ENCODE measurements at places on chromosomes 11 and 22.

DNA sequence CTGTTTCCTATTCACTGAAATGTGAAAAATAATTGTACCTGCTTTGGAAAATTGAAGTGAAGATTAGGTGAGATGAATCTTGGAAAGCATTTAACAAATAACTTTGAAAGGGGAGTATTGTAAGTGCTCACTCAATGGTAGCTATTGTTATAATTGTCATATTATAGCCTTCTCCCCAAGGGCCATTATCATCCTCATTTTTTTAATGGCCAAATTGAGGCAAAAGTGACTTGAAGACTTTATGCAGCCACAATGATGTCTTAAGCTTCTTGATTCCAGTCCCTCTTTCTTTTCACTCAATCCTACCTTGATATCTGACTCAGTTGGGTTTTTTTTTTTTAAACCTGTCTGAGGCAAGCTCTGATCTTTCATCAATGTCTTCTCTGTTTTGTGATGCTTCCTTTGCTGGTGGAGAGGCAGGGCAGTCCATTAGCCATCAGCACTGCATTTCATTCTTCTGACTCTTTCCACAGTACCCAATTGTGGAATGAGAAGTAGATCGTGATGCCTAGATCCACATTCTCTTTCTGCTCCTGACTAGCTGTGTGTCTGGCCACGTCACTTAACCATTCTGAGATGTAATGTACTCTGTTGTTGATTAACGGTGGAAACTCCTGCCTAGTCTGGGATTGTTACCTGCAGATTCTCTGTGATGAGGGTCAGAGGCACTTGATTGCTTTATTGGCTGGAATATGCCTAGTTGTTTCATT lies 101.4 kb downstream of the DBX1 start:
- no peak for DNase-seq

DNA sequence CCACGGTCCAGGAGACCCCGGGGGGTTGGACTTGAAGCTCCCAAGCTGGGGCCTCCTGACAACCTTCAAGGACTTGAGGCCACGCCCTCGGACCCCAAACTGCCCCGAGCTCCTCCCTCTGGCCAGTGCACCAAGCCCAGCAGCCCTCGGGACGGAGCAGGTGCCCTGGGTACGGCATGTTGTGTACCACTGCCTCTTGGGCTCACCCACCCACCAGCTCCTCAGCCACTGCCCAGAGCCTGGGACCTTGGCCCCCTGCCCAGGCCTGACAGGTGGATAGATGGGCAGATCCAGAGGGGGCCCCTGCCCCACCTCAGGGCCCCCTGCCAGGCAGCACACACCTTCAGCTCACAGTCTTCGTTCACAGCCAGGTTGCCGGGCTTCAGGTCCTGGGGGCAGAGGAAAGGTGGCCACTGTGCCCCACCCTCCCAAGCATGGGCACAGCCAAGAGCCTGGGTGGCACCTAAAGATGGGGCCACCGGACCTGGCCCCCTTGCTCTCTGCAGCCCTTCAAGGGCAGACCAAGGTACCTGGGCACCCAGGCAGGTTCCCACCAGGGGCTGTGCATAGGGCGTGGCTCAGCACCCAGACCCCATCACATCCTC lies 5.1 kb downstream of the MAPK12 start:
- DNase-seq: no peak

- no peak for DNase-seq
Measured at GRCh38 chr11:116697639-116698038, 75.1 kb downstream of the BUD13 start.

DNA sequence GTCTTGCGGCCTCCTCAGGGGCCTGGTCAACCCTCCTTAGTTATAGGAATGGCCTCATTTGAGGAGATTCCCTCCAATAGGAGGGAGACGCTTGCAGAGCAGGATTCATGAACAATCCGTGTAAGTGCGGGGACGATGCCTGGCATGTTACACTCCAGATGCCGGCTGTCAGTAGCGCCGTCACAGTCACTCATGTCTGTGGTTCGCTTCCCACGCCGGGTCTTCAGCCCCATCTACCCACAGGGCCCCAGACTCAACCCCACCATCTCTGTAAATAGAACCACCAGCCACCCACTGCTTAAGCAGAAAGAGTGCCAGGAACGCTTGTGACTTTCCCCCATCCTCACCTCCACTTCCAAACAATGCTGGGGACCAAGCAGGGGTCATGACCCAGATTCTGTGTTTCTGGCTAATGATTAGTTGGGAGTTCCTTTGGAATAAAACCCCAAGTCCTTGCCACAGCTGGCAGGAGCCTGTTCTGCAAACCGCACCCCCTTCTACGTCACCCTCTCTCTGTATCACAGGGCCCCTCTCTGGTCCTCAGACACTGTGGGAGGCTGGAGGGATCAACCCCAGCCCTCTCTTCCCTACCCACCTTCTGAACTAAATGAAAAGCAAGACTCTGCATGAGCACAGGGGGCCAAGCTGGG lies 38.8 kb upstream of the TOLLIP start:
- peak; percentile 9 for DNase-seq

DNA sequence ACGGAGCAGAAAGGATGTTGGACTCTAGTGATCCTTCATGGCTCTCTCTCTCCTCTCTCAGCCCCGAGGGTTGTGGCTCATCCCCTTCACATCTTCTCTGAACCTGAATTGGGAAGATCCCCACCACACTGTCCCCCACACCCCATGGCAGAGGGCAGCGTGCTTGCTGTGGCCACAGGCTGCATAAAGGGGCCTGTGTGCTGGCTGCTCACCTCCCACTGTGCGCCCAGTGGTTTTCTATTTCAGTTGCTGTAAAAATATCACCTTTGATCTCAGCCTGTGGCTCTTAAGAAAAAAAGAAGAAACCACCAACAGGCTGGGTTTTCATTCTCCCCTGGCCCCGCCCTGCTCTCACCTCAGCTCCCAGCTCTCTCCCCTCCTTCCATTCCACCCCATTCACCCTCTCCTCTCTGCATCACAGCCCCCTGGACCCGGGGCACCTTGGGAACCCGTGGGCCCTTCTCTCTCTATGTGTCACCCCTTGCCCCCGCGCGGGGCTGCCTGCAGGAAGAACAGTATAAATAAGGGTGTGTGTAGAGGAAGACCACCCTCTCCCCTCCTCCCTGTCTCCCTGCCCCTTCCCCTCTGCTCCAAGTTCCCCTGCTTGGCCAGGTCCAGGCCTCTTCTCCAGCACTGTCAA lies 25.8 kb upstream of the WNT11 start:
- DNase-seq: no peak

DNA sequence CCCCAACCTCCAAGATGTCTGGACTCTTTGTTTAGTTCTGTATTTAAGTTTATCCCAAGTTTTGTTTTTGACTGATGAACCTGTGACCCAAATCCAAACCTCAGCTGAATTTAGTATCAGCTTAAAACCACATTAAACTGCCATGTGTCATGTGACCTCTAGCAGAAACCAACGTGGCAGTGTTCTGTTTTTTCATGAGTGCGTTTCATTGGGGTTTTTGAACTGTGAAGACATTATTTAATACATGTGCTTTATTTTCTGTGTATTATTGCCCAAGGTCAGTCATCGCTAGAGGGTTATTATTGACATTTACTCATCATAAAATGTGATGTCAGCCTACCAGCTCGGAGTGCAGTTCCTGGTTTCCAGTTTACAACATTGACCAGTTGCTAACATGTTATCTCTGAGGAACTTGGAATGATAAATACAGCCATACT lies 1.8 kb downstream of the TLCD5 start:
- DNase-seq: no peak

- DNase-seq: no peak
Measured at GRCh38 chr11:12223771-12224536, 113.6 kb downstream of the MICAL2 start.

DNA sequence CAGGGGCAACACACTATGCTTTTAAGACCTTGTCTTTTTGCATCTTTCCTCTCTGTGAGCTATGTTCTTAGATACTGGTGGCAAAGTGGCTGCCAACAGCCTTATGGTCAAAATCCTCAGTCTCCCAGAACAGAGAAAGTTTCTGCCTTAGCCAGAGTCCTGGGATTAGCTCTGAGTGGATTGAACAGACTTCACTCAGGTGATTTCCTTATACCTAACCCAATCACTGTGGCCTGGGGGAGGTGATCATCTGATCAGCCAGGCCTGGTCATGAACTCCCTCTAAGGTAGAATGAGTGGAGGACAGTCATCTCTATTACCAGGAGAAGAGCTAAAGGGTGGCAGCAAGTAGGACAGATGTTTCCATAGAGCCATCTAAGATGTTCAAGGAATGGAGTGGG lies 218.5 kb upstream of the E2F8 start:
- no peak for DNase-seq

- no peak for DNase-seq
Measured at GRCh38 chr22:19483481-19484244, 3.9 kb downstream of the CDC45 start.

DNA sequence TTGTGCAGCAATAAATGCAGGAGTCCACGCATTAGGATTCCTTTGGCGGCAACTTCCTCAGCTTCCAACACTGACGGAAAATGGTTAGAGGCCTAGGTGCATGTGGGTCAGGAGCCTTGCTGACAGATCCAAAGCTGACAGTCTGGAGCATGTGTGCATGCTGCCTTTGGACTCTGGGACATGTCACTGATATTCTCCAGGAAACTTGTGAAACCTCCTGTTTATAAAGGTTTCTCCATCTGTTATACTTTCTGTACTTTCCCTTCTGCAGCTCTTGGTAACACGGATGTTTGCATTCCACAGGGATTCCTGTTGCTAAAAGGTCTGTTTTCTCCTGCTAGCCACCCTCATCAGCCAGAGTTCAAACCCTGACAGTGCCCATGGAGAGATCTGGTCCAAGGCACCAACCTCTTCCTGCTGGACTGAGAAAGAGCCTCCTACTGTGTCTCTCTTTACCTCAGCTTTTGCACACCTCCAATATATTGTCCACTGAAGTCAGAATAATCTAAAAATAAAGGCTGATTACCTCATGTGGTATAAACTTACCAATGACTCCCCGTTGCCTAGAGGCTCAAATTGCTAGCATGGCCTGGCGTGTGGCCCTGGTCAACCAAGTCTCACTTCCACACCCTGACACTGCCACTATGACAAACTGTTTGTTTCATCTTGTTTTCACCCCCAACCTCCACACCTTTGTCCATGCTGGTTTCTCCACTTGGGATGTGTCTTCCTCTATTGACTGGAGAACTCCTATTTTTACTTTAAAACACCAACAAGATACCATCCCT lies 31.1 kb upstream of the LYVE1 start:
- DNase-seq: no peak

DNA sequence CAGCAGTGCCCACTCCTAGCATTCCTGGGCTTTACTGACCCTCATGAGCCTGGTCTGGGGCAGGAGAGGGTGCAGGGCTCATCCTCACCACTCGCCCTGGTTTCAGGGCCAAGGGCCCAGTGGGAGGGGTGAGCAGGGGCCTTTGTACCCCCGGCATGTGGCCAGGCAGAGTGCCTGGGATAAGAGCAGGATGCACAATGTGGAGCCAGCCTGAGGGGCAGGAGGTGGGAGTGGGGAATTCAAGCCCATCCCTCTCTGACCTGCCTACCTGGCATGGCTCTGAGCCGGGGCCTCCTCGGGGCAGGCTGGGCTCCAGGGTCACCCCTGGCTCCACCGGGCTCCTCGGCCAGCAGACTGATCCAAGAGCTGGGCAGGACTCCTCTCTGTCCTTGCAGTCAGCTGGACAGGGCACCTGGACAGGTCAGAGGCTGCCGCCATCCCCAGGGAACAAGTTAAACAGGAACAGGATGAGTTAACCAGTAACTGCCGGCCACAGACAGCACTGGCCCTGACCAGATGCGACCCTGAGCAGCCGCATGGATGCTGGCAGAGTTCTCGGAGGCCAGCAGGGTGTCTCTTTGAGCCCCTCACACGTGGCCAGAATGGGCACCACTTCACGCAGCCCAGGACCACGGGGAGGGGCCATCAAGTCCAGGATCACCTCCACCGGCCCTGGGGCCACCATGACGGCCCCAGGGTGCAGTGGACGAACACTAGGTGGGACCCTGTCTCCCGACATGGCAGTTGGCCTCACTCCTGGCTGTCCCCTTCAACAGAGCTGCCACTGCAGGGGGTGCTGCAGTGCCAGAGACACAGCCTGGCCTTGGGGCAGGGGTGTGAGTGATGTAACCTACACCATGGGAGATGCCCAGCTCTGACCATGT lies 5.0 kb downstream of the SIGIRR start:
- no peak for DNase-seq

GRCh38 chr11:93645938-93646337 lies 15.5 kb upstream of the CEP295 start:
- DNase-seq: no peak

DNA sequence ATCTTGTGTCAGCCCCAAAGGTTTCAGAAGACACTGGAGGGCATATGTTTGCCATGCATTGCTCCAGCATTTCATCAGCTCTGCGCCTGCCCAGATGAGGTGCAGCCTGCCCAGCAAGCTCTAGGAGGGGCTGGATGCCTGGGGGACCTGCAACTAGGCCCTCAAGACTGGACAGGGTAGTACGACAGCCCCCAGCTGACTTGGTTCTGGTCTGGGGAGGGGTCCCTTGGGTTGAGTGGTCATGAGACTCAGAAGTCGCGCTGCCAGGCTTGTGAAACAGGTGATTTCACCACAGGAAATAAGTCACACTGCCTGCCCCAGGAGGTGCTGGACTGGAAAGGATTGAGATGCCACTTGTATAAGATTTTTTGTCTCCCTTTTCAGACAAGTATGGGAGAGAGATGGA lies 23.4 kb downstream of the TPBGL start:
- no peak for DNase-seq

- peak; percentile 20 for DNase-seq
Measured at GRCh38 chr11:33187998-33188722, 26.9 kb upstream of the CSTF3 start.

GRCh38 chr11:47394322-47395222 lies 13.8 kb upstream of the SLC39A13 start:
- no peak for DNase-seq

- DNase-seq: no peak
Measured at GRCh38 chr22:27494785-27495184, 306.8 kb downstream of the MN1 start.

DNA sequence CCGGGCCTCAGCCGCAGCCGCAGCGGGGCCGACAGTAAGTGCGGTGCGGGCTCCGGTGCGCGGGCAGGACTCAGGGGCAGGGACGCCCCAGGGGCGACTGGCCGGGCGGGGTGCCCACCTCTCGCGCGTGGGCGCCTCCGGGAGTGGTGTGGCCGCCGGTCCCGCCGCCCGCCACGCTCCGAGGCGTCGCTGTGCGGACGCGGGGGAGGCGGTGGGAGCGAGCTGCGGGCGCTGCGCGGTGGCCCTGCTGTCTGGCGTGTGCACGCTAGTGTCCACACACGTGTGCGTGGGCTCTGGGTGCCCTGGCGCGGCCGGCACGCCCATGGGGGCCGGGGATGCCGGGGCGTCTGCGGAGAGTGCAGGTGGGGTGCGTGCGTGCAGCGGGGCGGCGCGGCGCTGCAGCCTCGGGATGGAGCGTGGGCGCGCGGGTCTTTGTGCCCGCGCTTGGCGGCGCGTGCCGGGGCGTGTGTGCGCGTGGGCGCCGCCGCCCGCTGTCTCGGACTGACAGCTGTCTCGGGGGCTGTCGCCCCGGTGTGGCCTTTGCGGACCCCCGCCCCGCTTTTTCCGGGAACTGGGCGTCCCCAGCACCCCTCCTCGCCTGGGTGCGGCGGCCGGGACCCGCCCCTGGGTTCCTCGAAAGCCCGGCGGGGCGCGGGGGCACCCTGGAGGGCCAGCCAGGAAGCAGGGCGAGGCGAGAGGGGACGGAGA lies 804 bp downstream of the KCNK4 start:
- peak; percentile 65 for DNase-seq

- no peak for DNase-seq
Measured at GRCh38 chr11:92636543-92637188, 332.8 kb upstream of the MTNR1B start.

- DNase-seq: peak; percentile 96
Measured at GRCh38 chr11:369336-370018, at the start of gene B4GALNT4. B4GALNT4 (plus strand) TSS chr11:369499; CDS start chr11:369804, 305 bp downstream.

Data from D341Med (cell line).